ENCODE measurements at places on chromosomes 4 and X.
A peak's percentile ranks its signal among the peaks of the same experiment; 100 is the strongest.

DNA sequence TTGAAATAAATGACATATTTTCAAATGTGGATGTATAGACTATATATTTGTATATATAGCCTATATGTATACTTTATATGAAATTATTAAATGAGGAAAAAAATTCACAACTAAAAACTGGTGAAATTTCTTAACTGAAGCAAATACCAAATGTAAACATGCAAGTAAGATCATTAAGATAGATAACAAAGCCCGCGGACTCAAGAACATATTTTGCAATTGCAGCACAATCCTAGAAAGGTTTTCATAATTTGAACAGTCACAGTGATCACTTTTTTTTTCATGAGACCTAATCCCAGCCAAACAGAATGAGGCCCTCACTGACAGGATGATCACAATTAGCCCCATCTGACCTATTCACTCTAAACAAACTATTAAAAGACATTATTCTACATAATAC, 123.2 kb downstream of the SPOCK3 start:
- DNase-seq, result no peak

DNA sequence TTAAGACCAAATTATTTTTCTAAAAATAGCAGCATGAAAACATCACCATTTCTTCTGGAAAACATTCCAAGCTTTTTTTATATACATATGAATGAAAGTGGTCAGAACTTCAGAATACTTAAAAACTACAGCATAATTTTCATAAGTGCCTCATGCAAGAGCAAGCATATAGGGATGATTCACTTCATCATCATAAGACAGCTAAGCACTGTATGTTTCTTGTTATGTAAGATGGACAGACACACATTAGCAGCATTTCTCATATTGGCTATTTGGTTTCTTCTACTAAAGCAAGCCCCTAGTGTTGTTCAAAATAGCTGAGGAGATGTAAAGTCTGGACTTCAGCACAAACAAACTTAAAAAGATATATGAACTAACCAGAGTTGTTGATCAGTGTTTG, 213.1 kb upstream of the NOCT start:
- DNase-seq, result no peak

- no peak for DNase-seq
Measured at GRCh38 chrX:109390556-109390955, 91.3 kb downstream of the GUCY2F start.

GRCh38 chrX:114028907-114029662, 554.8 kb upstream of the HTR2C start:
- no peak for DNase-seq

DNA sequence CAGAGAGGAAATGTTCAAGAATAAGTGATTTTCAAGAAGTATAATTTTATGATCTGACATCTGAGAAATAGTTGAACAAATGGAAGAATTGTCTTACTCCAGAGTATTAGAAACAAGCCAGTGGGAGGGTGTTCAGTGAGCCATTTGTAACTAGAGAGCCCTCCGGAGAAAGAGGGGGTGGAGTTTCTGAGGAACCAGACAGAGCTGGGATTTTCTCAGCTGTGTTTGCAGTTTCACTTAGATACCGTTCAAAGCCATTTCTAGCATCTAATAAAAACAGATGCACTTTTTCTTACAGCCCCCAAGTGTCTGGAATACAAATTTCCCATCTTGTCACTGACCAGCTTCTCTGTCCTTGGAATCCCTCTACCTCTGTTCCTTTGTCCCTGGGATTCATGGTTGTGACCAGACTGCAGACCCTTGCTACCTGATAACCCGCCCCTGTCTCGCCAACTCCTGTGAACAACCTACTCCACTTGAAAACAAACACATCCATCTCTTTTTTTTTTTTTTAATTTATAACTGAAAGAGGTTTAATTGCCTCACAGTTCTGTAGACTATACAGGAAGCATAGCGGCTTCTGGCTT, 132.8 kb upstream of the KLF3 start:
- no peak for DNase-seq

- peak; percentile 65 for DNase-seq
Measured at GRCh38 chr4:78613522-78614321, 62.2 kb downstream of the ANXA3 start.

DNA sequence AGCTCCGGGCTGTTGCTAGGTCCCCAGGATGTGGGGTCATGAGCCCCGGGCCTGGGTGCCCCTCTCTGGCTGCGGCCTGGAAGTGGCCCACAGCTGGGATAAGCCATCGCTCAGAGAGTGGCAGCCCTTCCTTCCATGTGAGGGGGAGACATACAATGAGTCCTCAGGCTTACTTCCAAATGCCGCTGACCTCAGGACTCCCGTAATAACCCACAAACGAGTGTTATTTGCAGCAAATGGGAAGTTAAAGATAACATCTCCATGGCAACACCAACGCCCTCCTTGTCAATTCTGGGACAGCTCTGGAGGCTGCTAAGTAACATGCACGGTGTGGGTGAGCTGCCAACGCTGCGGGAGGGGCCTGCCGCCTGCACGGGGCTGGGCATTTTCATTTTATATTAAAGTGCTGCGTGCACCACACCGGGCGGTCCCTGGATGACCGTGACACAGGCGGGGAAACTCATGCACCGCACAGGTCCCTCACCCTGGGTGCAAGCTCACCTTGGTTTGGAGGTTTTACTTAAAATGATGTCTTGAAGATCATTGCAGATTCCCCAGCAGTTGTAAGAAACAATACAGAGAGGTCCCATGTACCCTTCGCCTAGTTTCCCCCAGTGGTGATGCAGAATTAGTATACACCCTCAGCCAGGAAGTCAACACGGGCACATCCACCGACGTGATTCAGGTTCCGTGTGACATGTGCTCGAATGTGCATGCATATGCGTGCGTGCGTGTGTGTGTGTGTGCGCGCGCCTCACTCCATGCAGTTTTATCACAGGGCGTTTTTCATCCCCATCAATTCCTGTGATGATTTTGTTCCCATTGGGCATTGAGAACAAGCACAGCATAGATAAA, 79.4 kb downstream of the ABLIM2 start:
- DNase-seq, result peak; percentile 87

- peak; percentile 20 for DNase-seq
Measured at GRCh38 chrX:151713849-151714248, 2.0 kb upstream of the FATE1 start.

- DNase-seq, result no peak
Measured at GRCh38 chr4:152535360-152535902, 461 bp downstream of the FBXW7 start.

DNA sequence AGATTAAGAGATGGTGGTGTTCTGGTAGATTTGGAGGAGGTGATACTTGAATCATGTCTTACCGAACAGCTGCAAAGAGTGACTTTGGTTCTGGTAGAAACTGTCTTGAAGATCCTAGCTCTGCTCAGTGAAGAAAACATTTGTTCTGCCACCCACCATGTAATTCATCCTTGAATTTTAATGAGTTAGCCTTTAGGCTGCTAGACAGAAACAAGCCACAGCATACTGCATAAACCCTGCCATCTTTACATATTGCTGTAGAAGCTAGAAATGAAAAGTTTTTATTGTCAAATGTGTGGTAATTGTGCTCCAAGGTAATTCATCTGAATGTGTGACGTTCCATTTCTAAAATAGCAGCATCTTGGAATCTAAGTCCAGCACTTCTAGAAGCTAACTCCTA, 161.0 kb upstream of the RAPGEF2 start:
- DNase-seq, result no peak

All from hematopoietic multipotent progenitor cell treated with erythropoietin and hydrocortisone succinate and interleukin-3 and kit ligand, for 8 days (in vitro differentiated cells).